ENCODE measurements at places on chromosomes 5 and 9. TPM values are rescaled to one million over a fixed set of nuclear protein-coding genes. Genes with fewer than 3 reads are reported as not detected.

DNA sequence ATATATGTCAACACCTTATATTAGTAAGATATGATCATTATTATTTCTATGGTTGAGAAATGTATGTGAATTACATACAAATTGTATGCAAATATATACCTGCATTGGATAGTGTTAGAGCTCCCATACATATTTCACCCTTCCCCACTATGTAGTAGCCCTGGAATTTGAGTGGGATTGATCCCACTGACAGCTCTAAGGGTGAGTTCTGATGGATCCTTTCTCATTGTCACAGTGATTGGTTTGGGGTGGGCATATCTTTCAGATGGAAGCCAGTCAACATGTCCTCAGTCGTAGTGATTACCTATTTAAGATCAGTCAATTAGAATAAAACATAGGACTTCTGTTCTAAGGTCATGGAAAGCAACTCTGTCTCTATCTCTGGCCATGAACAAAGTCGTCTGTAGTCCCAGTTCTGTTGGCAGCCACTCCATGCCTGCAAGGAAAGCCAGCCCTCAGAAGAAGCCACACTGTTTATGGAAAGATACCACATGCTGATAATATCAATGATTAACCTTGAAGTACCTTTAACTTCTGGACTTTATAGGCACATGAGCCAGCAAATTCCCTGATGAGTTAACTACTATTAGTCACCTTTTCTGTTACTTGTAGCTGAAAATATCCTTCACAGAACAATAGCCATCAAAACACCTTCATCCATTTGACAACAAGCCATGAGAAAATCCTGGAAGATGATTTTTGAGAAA, 5.1 kb upstream of the CCDC192 start:
- DNase-seq, result no peak

DNA sequence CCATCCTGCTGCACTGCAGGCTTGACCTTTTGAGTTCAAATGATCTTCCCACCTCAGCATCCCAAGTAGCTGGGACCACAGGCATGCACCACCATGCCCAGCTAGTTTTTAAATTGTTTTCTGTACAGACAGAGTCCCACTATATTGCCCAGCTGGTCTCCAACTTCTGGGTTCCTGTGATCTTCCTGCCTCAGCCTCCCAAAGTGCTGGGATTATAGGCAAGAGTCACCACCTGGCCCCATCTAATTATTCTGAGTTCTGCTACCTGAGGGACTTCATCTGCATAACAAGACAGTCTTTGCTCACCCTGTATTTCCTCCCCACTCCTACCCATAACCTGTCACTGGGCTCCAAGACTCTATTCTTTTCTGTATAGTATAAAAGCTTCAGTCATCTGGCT, 54.6 kb upstream of the CEMIP2 start:
- no peak for DNase-seq

GRCh38 chr9:2036844-2037243, 21.7 kb downstream of the SMARCA2 start:
- DNase-seq, result no peak

ERCC8 gene
- polyA plus RNA-seq, result 21.6 TPM

PCDHA13 gene
- polyA plus RNA-seq, result 0.08 TPM

CCNO gene
- polyA plus RNA-seq, result 5.8 TPM
